ENCODE measurements at places on chromosomes 3 and 15.

DNA sequence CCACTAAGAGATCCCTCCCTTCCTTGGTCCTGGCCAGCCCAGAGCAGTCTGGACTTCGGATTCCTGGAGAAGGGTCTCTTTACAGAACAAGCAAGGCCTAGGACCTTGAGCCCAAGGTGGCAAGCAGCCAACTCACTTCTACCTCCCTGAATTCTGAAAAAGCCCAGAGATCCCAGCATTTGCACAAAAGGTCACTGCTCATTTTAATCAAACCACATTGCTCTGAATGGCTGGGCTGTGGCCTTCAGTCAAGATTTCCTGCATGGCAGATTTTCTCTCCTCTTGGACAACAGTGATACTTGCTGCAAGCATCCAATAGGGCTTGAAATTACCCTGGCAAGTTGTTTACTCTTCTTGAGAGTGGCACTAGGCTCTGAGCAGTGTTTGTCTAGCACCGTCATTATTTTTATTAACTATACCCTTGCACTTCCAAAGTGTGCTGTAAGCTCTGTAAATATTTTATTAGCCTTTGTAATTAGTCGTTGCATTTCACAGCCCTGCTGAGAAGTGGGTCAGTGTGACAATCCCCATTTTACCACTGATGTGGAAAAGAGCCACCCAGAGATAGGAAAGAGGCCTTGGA is 274.7 kb upstream of the CTNNB1 start:
- no peak for DNase-seq

DNA sequence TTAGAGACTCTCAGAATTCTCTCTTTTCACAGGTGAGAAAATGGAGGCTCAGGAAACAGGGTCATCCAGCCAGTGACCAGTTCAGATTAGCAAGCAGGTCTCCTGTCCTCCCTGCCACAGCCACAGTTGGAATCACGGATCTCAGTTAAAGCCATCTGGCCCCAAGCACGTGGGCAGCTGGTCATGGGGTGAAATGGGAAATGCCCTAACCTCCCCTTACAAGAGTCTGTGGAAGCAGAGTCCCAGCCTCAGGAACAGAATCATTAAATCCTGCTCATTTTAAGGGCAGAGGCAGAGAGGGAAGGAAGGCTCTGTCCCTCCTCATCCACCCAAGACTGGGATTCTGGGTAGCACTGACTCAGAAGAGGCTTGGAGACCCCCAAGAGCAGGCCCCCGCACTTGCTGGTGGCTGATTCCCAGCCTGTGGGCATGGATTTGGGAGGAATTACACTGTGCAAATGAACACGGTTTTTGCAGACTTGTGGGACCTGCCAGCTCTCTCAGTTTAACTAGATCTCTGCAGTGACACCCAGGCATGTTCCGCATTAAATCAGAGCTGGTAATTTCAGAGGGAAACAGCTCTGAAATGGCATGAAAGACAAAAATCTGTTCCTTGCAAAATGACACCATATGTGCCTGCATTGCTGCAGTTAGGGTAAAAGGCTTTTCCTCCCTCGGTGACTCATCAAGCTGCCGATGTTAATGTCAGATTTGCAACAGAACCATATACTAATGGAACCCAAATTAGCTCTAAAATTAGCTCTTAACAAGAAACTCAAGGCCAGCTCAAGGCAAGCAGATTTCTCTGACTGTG is 89.0 kb downstream of the BDH1 start:
- no peak for DNase-seq

GRCh38 chr3:195591852-195592251 is 8.1 kb upstream of the APOD start:
- no peak for DNase-seq

GRCh38 chr15:51992953-51993352 is 21.4 kb upstream of the LEO1 start:
- no peak for DNase-seq

All from endothelial cell (in vitro differentiated cells).